ENCODE measurements at places on chromosomes 6 and 20.

GRCh38 chr6:134391205-134391604 lies 73.3 kb upstream of the SGK1 start:
- no peak for DNase-seq

DNA sequence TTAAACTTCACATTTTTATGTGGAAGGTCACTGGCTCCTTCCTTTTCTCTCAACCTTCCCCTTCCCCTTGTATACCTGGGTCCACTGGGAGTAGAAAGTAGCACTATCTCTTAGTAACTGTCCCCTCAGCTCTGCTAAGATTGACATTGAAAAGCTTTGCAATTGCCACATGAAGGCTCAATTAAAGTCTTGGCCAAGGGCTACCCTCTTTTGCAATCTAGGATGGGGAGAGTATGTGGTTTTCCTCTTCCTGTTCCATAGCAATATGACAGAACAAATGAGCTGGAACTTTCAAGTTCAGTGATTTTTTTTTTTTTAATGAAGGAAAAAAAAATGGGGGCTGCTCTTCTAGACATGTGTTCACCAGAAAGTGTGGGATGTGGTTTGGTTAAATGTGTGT lies 37.1 kb downstream of the PROKR2 start:
- no peak for DNase-seq

DNA sequence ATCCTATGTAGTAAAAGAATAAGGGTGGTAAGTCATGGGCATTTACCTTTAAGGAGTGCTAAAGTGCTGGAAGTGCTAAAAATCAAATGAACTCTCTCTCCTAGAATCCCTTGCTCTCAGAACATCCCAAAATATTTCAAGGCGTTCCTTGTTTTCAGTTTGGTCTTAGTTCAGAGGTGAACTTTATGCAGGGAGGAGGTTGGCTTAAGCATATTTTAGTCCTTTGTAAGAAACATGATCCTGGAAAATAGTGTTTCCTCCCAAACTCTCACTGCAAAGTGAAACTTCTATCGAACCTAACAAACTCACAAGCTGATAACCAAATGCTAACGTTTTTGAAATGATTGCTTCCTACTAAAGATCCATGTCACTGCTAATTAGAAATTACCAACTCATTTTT lies 231.4 kb downstream of the FOXC1 start:
- no peak for DNase-seq

GRCh38 chr6:169230946-169231789 lies 22.5 kb downstream of the THBS2 start:
- DNase-seq, result no peak

- no peak for DNase-seq
Observed at GRCh38 chr20:23645575-23645974, 7.8 kb upstream of the CST3 start.

GRCh38 chr6:104356197-104356596 lies 503.5 kb downstream of the HACE1 start:
- no peak for DNase-seq

DNA sequence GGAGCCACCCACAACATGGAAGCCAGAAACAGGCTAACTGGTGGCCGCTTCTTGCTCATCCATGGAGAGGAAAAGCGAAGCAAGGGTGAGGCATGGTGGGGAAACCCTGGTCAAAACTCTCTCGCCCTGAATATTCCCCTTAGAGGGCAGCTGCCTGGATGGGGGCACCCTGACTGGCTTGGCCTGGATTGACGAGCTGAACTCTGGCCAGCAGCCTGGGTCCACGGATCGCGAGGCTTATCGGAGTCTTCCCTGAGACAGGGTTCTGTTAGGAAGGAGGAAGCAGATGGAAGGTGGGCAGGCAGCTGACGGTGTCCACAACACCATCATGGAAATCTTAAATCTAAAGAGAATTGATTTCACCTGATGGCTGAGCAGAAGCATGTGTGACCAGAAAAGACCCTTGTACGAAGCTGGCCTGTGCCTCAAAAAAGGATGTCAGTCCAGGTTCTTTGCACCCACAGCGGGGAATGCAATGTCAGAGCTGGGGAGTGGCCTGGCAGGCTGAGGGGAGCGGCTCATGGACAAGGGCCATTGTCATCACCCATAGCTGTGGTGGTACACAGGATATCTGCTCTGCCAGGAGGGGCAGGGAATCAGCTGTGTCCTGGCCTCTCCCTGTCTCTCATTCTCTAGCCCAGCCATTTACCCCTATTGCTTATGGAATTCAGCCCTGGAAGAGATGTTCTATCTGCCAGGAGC lies 109.4 kb upstream of the SNX9 start:
- no peak for DNase-seq

- no peak for DNase-seq
Observed at GRCh38 chr6:64383277-64383676, 747.7 kb downstream of the PHF3 start.

DNA sequence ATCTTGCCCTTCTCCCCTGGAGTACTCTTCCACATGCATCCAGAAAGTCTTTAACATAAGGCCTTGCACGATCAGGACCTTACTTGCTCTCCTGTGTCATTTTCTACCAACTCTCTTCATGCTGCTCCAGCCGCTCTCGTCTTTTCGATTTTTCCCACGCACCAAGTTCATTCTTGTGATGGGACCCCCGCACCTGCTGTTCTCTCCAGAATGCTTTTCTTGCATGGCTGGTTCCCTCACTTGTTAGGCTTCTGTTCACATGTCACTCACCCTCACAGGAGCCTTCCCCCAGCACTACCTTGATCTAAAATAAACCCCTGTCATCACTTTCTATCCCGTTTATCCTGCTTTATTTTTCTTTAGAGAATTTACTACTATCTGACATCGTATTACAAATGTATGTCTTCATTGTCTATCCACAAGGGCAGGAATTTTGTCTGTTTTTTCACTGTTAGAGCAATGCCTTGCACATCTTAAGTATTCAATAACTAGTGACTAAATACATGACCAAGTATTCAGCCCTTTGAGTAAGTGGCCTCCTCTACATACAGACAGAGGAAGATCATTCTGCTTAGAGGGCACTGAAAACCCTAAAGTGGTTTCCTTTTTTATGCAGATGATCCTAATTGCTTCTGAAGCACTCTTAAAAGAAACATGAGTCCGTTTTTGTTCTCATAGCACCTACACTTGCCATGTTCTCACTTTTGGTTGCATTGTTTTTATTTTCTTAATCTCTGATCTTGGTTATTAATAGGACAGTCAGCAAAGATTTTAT lies 166.9 kb downstream of the SLC16A10 start:
- no peak for DNase-seq

- DNase-seq, result peak; percentile 24
Observed at GRCh38 chr6:50087231-50087954, 37.7 kb upstream of the DEFB112 start.

GRCh38 chr6:91340896-91341395 lies 754.1 kb upstream of the MAP3K7 start:
- no peak for DNase-seq

- DNase-seq, result peak; percentile 65
Observed at GRCh38 chr20:34872622-34873224, at the start of gene GGT7. GGT7 (minus strand) TSS chr20:34872856; CDS start chr20:34872815, 41 bp downstream.
